ENCODE measurements at places on chromosomes 5 and 9.
A peak's percentile ranks its signal among the peaks of the same experiment; 100 is the strongest.

DNA sequence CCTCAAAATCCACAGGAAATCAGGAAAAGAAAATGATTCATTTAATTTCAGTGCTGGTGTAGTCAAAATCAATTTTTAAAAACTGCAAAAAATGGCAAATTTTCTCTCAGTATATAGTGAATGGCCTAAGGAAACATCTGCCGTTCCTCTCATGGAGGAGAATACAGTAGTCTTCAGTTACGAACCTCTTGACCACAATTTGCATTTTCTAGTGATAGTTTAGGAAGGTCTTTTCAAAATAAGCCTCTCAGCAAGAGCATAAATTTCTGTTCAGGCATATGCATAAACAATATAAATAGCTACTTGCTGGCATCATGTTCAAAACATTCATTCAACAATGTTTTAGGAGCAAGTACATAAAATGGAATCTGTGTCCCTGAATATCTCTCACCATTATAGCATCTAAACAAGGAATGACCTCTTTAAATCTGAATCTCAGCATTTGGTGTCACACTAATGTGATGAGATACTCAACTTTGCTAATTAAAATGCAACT is 33.5 kb downstream of the HAPLN1 start:
- no peak for DNase-seq

GRCh38 chr5:81359108-81359507 is 34.8 kb downstream of the ACOT12 start:
- DNase-seq = no peak

DNA sequence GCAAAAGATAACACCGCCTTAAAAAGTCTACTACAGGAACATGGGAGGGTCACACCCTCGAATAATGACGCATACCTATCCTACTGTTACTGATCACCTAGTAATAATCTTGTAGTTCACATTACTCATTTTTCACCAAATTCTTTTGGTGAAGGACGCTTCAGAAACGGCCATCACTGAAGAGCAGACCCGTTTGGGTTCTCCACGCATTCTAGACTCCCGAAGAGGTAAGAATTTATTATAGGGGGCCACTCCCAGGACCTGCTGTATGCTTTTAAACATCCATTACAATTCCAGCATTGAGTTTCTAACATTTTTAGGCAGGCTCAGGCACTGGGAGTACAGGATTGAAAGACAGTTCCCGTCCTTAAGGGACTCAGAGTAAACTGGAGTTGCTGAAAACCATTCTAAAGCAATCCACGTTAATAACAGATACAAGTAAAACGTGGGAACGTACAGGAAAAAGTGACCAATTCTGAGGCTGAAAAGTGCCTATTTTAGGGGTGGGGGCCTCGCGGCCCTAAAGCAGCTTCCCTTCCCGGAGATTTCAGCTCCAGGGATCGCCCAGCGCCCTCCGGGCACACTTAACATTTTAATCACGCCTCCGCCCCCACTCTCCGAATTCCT is at the start of gene FER:
Gene FER, plus strand, starts transcription at position 124 of the 627 bp plus-strand sequence. CDS start 50,286 bp downstream, outside the sequence.
- DNase-seq = peak; percentile 60

GRCh38 chr5:36066540-36067210 is at the start of gene UGT3A2:
UGT3A2 (minus strand) TSS chr5:36066882; CDS start chr5:36066789, 93 bp downstream.
- DNase-seq = no peak

DNA sequence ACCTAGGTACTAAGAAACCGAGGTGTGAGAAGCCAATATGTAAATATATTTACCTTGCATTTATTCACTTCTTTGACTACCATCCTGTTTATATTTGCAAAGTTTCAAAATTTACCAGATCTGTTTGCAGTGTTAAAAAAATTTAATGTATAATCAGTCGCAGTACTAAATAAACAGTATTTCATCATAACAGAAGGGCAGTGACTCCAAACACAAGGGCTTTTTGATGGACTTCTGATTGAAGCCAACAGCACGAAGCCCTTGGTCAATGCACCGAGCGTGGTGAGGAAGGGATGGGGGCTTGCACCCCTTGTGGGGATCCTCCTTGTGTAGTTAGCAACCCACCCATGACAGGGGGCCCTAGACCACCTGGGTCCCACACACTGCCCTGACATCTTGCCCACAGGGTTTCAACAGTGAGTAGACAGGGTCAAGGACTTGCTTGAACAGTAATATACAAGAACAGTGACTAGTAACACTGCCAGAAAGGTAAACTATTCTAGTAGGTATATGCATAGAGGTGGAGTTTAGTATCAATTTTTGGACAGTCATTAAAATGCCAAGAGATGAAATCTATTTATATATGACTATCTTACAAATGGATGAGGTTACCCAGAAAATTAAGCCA is 52.6 kb upstream of the TBC1D9B start:
- DNase-seq = no peak

GRCh38 chr9:75539523-75539922 is 350.9 kb upstream of the PCSK5 start:
- DNase-seq = no peak

Data from AG20443 (cell line).